Gastrocnemius medialis (tissue), 4 donors: ENCODE measurements at places on chromosomes 1 and 21. TPM values are rescaled to one million over a fixed set of nuclear protein-coding genes. Genes with fewer than 3 reads are reported as not detected.
A peak's percentile ranks its signal among the peaks of the same experiment; 100 is the strongest.

DNA sequence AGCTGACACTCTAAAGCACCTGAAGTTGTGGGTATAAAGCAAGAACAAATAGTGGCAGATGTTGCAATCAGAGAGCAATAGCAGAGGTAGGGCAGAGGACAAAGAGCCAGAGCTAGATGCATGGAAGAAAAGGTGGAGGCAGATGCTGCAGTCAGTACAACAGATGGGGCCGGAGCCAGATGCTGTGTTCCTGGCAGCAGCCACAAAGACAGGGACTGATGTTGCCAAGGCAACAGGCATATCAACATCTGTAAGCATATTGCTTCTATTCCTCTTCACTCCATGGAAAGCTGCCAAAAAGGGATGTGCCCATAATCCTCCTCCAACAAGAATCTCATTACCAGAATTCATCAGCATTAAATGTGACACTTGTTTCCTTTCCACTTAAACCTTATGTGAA, 108.0 kb downstream of the TNNI3K start:
- no peak for DNase-seq

- DNase-seq: no peak
Observed at GRCh38 chr1:10635085-10635896, 160.5 kb downstream of the PEX14 start.

DNA sequence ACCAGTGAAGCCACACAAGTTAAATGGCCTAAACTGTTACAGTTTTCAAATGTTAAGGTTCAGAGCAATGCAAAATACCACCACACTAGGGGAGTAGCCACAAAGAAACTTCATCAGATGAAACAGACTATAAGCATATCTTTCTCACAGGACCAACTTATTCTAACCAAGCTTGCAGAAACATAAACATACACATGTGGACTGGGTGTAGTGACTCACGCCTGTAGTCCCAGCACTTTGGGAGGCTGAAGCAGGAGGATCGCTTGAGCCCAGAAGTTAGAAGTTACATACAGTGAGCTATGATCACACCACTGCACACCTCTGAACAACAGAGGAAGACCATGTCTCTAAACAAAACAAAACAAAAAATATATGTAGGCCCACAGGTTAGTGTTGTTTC, 17.3 kb downstream of the WDR47 start:
- no peak for DNase-seq

DNA sequence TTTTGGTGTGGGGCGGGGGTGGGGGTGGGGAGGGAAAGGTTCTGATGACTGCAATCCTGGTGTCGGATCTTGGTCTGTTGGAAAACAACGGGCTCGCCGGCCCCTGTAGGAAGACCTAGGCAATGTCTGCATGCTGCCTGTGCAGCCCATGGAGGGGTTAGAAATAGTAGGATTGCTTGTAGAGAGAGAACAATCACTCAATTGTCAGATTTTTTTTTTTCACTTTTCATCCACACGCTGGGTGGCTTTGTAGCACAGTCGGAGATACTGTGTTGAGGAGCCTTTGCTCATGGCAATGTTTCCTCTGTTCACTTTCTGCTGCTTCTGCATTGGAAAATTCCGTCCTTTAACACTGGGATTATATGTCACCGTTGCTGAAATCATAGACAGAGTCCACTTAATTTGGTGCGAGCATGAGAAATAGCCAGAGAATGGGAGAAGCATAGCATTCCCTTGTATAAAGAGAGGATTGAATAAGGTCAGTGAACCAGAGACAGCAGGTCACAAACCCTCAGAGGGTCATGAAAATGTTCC, 107.5 kb downstream of the MRPS6 start:
- peak; percentile 35 for DNase-seq

- peak; percentile 47 for DNase-seq
Observed at GRCh38 chr1:87335175-87335884, 6.7 kb downstream of the LMO4 start.

GRCh38 chr1:67431869-67432578, 1.8 kb upstream of the SERBP1 start:
- DNase-seq: peak; percentile 28

DNA sequence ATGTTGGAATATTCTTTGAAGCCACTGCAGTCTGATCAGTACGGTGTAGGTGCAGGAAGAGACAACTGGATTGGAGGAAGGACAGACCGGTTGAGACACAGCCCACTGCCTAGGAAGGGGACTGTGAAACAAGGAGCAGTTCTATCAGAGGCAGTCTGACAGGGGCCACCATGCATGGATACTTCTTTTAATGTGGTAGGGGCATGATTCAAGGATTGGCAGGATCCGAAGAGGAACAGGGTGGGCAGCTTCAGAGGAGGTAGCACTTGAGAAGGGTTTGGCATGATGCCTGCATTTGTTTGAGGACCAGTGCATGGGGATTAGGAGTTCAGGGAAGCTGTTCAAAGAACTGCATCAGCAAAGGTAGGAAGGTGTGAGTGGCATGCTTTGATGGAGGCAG, 167.9 kb downstream of the DYRK1A start:
- no peak for DNase-seq

Gene ATP6V1G3
- not detected for total RNA-seq

Gene SPEN
- 34.5 TPM for total RNA-seq

Gene BTG2
- total RNA-seq: 94.3 TPM

DNA sequence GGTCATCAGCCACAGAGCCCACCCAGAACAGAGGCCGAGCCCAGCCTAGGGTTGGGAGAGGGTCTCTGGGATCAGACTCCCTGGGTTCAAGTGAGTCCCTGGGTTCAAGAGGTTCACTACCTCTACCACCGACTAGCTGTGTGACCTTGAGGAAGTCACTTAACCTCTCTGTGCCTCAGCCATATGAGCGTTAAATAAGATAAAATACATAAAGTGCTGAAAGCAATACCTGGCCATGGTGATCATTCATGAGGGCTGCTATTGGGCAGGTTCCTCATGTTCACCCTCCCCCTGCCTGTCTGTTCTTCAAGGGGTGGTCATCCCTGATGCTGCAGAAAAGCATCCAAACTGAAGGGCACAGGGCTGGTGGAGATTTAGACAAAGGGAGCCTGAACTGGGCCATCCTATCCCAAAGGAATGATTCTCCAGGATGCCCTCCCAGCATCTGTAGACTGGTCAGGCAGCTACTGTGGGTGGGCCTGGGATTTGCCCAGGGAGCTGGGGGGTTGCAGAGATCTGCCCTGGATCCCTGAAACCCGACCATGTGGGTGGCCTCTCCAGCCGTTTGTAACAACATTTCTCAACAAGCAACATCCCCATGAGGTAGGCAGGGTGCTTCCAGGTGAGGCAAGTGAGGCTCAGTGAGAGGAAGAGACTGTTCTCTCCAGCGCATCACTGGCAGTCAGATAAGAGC, 196.6 kb downstream of the MATN1 start:
- DNase-seq: no peak

Gene OR2L2
- total RNA-seq: not detected

GRCh38 chr1:40847023-40847745, 15.0 kb downstream of the CITED4 start:
- DNase-seq: no peak

Gene APCS
- 4.1 TPM for total RNA-seq

GRCh38 chr1:177274687-177275211, 104.0 kb downstream of the BRINP2 start:
- DNase-seq: peak; percentile 50

Gene C1orf74
- 0.55 TPM for total RNA-seq

DNA sequence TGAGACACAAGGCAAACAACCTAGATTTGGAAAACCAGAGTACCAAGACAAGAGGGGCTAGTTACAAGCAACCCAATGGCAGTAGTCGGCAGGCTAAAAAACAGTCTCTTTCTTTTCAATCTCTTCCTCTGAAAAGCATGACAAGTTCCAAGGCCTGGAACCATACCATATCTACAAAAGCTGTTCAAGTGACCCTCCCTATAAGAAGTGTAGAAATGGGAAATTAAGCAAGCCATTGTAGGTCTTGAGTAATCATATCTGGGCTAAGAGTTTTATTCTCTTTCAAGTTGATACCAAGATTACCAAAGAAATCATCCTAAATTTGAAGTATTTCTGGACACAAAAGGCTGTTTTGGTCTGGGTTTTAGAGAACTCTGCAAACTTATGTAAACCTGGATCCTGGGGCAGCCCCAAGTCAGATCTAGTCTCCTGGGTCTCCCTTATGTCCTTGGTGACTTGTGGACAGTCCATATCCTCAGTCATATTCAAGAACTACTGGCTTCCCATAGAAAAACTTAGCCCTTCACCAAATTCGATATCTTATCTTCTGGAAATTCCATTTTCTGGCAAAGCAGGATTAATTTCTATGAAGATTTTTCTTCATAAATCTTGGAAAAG, 24.7 kb downstream of the FMO3 start:
- no peak for DNase-seq

Gene CD244
- total RNA-seq: not detected

- DNase-seq: no peak
Observed at GRCh38 chr1:248045209-248045608, 1.4 kb upstream of the OR2L3 start.

Gene ALX3
- not detected for total RNA-seq

- no peak for DNase-seq
Observed at GRCh38 chr1:168861421-168862004, 132.5 kb upstream of the DPT start.

Gene LCE1B
- total RNA-seq: not detected
